ENCODE measurements at places on chromosomes 4 and X. TPM values are rescaled to one million over a fixed set of nuclear protein-coding genes. Genes with fewer than 3 reads are reported as not detected.

The LNX1 gene
- total RNA-seq: 1.6 TPM

The QDPR gene
- 20.5 TPM for total RNA-seq

The RASGEF1B gene
- 6.8 TPM for total RNA-seq

The PROM1 gene
- total RNA-seq: 0.26 TPM

The TMSB15A gene
- not detected for total RNA-seq

The ZXDA gene
- 7.7 TPM for total RNA-seq

The SLC49A3 gene
- 1.7 TPM for total RNA-seq

The LEF1 gene
- not detected for total RNA-seq

The LUZP4 gene
- not detected for total RNA-seq

The VCX3A gene
- total RNA-seq: not detected

The ARMCX2 gene
- total RNA-seq: 30.0 TPM

The XAGE1A gene
- total RNA-seq: not detected

The RPGR gene
- 8.2 TPM for total RNA-seq

The PTPN13 gene
- total RNA-seq: 39.0 TPM

The TBC1D8B gene
- 2.6 TPM for total RNA-seq

The HTR2C gene
- not detected for total RNA-seq

The PFKFB1 gene
- total RNA-seq: 0.13 TPM
